ENCODE measurements at places on chromosomes 1 and 21.

- DNase-seq: no peak
Observed at GRCh38 chr1:48552420-48552819, 80.4 kb upstream of the SPATA6 start.

- DNase-seq: no peak
Observed at GRCh38 chr1:208170252-208170651, 73.9 kb downstream of the PLXNA2 start.

GRCh38 chr1:60581455-60582220 is 500.7 kb upstream of the NFIA start:
- DNase-seq: no peak

DNA sequence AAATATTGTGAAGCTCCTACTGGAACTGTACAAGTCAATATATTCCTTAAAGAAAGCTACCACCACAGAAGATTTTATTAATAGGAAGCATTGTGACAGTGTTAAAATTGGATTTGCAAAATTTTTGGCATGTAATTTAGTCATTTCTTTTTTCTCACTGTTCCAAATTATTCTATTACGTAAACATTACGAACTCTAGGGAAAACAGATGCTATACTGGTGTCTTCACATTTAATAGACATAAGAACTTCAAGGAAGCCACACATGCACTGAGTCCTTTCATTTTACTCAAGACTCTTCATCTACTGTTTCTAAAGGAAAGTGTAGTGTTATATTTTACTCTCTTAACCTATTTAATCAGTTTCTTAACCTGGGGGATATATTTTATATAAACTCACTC is 135.4 kb downstream of the HMCN1 start:
- DNase-seq: no peak

DNA sequence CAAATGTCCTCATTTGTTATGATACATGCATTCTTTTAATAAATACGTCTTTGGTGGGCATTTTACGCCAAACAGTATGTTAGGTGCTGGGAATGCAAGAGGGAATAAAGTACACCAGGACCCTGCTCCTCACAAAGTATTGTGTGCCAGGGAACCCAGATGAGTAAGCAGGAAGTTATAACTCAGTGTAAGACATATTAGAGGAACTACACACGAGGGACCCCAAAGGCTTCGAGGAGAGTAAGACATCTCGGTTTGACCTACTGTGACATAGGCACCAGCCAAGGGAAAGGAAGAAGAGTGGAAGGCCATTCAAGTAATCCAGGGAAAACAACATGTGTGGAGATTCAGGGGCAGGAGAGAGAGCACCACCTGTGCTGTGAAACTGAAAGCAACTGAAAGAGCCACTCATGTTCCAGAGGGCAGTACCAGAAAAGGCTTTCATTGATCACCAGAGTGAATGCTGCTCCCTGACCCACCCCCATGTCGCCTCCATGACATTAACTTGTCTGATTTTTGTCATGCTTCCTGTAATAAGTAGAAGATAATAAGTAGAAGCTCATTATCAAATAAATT is 542.5 kb upstream of the PKN2 start:
- no peak for DNase-seq

- DNase-seq: no peak
Observed at GRCh38 chr21:41681939-41682718, 84.7 kb downstream of the RIPK4 start.

GRCh38 chr1:175035865-175036264 is 12.6 kb upstream of the MRPS14 start:
- DNase-seq: no peak

- no peak for DNase-seq
Observed at GRCh38 chr21:25857308-25858074, 122.7 kb downstream of the GABPA start.

DNA sequence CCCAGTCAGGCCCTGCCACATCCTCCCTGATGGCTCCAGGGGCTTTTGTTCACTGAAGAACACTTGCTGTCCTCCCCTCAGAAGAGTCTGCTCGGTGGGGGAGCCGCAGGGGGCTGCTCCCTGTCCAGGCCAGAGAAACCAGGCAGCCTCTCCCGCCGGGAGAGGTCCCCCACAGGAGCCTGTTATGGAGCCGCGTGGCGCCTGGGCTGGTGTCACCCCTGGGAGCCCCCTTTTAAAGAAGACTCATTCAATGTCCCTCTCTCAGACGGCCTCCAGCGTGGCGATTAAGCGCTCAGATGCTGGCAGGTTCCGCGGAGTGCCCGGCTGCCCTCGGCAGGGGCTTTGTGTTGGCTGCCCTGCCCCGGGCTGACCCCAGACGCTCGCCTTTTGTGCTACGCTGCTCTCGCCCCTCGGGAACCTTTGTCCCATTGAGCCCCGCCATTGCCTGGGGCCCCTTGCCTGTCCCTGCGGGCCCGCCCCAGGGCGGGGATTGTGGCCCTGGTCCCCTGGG is 43.1 kb downstream of the SKI start:
- DNase-seq: no peak

DNA sequence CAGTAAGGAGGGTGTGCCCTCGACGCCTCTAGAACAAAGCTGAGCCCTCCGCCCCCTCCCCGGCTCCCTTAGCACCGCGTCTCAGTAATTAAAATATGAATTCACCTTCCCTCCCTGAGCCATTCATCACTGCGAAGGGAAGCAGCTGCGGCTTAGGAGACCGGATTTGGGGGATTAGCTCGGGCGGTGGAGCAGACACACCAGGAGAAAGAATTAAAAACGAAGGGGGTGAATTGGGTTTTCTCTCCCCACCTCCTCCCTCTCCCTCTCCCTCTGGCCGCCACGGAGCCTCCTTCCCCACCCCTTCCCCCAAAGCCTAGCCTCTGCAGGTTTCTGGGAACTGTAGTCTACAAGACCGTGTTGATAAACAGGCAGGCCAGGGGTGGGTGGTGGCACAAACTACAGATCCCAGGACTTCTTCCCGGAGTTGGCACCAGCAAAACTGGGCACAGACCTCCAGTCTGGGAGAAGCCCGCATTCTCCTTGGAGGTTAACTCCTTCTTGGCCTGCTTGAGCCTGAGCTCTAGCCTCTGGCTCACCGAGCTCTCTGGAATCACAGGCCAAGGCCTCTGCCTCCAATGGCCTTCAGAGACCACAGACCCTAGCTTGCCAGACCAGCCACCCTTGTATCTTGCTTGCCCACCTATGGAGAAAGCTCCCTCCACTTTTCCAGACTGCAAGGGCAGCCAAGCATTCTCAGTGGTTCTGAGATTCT is 10.8 kb downstream of the BLACAT1 start:
- DNase-seq: no peak

DNA sequence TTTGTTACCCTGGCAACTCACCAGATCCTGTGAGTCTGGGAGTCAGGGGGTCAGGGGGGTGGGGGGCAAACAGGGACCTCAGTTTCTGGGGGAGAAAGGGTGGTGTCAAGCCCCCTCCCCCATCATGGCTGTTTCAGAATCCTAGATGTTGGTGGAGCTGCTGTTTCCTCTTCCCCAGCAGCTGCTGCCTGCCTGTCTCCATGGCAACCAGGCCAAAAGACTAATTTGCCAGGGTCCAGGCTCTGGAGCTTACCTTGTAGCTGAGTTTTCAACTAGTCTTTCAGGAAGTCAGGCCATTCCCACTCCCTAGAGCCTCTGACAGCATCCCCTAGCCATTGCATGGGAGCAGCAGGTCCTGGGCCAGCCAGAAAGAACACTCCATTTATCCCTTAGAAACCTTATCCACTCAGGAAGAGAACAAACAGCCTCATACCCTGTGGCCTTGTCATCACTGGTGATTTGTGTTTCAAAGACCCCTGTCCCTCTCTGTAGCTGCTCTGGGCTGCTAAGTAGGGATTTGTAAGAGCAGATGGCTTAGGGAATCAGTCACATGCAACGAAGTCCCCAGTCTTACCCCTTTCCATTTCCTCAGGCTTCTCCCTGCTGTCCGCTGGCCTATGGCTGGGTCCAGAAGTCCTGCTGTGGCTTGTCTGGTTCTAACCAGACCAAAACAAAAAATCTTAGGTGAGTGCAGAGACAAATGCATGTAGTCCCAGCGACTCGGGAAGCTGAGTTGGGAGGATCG is 21.5 kb upstream of the STMN1 start:
- DNase-seq: no peak

DNA sequence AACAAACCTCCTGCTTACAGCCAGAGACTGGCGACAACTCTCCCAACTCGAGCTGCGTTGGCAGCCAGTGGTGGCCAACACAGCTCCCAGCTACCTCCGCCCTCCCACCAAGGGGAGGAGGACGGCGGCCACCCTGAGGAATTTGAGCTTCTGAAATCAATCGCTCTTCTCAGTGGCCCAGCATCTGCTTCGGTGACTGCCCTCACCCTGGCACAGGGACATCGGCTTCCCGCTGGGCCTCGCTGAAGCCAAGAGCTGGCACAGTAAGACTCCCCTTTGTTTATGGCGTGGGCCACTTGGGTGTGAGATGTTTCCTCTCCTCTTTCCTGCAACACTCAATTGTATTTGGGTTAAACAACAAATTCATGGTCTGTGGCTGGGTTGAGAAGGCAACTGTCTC is 136.2 kb downstream of the ZBTB18 start:
- DNase-seq: no peak

- peak; percentile 93 for DNase-seq
Observed at GRCh38 chr1:36450270-36450918, at the start of gene OSCP1. OSCP1 (minus strand) TSS chr1:36450451; CDS start chr1:36450369, 82 bp downstream.

GRCh38 chr1:43592974-43593683 is 56.8 kb upstream of the KDM4A start:
- DNase-seq: no peak

- DNase-seq: no peak
Observed at GRCh38 chr1:152167835-152168534, 9.0 kb upstream of the RPTN start.

DNA sequence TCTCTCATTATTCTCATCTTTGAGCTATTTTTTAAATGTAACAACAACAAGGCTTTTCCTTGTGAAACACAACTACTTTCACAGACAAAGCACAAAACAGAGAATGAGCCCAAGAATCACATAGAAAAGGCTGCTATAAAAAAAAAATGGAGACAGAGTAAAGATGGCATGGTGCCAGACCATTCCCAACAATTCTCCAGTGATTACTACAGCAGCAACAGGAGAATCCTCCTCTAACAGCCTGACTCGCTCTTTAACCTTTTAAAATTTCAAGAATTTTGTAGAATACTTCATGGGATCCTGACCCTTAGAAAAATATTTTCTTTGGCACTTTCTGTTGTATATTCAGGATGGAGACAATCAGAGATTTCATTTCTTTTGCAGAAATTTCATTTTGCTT is 3.8 kb upstream of the BCAS2 start:
- DNase-seq: no peak

DNA sequence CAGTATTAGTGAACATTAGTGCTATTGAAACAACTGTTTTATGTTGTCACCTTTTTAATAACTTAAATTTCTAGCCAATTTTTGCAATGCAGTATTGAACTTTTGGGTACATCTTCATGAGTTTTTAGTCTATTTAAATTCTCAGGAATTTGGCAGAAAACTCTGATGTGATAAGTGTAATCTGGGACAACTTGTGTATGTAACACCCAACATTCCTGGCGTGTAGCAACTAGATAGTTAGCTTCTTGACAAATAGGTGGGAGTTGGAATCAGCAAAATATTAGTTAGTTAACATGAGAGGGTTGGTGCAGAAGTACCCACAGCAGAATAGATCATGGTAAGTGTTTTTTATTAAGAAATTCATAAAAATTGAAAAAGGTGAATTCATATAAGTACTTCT is 111.6 kb downstream of the ITSN1 start:
- no peak for DNase-seq

DNA sequence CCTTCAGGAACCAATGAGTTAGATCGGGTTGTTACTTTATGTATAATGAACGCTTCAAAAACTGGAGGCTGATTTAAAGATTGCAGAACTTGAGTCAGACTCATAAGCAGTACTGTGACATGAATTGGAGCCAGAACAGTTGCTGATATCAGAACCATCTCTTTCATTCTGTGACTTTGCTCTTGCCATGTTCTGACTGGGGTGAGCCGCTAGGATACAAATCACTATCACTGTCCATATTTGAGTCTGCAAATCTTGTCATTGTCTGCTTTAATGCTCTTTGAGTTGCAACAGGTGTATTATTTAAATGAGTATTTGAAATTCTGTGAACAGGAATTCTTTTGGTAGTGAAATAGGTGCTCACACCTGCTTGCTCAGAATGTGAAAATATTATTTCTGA is 52.5 kb downstream of the LRIG2 start:
- DNase-seq: no peak

DNA sequence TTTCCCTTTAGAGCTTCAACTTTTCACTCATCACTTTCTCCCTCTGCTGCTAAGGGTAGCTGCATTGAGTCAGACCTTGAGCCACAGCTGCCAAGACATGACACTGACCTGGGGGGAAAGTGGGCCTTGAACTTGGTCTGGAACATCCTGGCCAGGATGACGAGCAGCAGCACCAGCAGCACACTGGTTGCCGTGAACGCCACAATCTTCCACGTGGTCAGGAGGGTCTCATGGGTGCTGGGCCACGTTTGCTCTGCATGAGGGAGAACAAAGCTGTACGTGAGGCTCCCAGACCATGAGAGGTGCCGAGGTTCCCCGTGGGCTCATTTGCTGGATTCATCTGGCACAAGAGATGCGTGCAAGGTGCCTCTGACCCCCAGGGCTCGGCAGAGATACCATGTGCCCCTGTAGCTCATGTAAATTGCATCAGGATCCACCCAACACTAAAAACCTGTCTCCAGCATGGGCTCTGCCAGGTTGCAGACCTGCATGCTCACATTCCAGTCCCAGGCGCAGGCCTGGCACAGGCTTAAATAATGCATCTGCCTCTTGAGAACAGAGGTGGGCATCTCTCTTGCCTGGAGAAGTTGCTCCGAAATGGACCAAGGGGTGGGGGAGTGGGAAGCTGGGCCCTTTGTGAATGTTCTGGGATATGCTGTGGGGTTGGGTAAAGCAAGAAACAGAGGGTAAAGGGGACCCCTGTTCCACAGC is 84.6 kb upstream of the TLR5 start:
- peak; percentile 18 for DNase-seq

- no peak for DNase-seq
Observed at GRCh38 chr1:70504821-70505193, 93.7 kb downstream of the CTH start.

- no peak for DNase-seq
Observed at GRCh38 chr1:223709598-223709997, 2.7 kb upstream of the CAPN2 start.

DNA sequence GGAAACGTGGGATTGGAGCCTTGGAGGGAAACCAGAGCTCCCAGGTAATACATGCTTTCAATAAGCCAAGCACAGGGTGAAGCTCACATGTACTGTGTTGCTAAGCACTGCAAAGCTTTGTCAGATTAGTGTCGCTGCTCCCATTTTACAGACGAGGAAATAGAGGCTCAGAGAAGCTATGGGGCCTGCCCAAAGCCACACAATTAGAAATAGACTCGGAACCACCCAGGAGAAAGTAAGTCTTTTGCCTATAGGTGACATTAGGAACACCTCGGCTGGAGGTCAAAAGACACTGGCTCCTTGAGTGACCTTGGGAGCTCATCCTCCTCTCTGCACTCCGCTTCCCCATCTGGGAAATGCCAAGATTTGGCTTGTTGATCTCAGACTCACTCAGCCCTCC is 175.6 kb upstream of the ZC3H12A start:
- no peak for DNase-seq

DNA sequence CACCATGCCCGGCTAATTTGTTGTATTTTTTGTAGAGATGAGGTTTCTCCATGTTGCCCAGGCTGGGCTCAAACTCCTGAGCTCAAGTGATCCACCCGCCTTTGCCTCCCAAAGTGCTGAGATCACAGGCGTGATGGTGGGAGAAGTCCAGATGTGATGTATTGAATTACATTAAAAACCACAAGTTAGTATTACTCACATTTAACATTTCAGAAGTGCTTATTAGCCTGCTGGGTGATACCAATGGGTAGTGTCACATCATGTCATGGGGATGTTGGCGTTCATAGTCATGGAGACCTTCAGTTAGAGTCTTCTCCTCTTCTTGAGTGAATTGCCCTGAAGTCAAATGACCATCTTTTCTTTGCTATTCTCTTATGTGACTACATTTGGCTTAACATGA is 63.6 kb upstream of the VAMP3 start:
- DNase-seq: no peak
